Thoracic aorta (tissue), 2 donors: ENCODE measurements at places on chromosomes 7 and 10.

- DNase-seq, result no peak
Observed at GRCh38 chr7:30526163-30526562, 21.5 kb upstream of the GGCT start.

DNA sequence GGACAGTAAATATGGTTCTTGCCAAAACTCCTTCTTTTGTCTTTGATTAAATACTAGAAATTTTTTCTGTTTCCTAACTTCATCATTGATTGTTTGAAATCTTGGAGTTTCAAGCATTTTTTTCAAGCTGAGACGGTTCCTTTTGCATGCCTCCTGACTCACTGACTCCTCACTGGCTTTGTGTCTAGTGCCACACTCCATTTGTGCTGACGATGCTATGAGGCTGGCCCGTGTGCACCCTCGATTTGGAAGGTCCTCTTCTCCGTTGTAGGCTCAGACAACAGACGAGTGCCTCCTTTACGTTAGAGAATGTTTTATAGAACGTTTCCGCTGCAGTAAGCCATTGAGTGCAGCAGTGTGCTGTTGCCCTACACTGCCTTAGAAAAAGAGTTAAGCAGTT lies 10.8 kb upstream of the CSGALNACT2 start:
- no peak for DNase-seq

- no peak for DNase-seq
Observed at GRCh38 chr7:140232957-140233917, 56.5 kb upstream of the KDM7A start.

DNA sequence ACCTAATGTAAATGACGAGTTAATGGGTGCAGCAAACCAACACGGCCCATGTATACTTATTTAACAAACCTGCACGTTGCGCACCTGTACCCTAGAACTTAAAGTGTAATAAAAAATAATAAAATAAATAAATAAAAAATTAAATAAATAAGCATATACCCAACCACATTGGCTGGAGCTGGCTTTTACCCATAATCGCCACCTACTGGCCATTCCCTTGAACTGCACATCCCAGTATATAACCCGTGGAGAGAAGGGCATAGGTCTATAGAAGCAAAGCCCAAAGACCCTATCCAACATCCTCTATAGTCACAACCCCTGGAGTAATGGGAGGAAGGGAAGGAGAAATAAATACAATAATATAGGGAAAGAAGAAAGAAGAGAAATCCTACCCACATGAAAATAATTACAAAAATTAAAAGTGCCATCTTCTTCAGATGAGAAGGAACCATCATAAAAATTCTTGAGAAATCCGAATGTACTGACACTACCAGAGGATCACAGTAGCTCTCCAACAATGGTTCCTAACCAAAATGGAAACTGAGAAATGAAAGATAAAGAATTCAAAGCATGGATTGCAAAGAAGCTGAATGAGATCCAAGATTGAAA lies 65.6 kb downstream of the TWIST1 start:
- DNase-seq, result no peak
